ENCODE measurements at places on chromosomes 6 and 20. TPM values are rescaled to one million over a fixed set of nuclear protein-coding genes. Genes with fewer than 3 reads are reported as not detected.

KCNG1 gene
- 22.8 TPM for total RNA-seq

GATA5 gene
- not detected for total RNA-seq

DDX43 gene
- 0.46 TPM for total RNA-seq

SLC35F1 gene
- 121 TPM for total RNA-seq

GSTA2 gene
- total RNA-seq: not detected

CTCFL gene
- 0.23 TPM for total RNA-seq

PPP1R14C gene
- total RNA-seq: 35.5 TPM

PSORS1C1 gene
- not detected for total RNA-seq

PPP1R16B gene
- total RNA-seq: 19.6 TPM

NDUFAF5 gene
- total RNA-seq: 30.4 TPM

SOBP gene
- 42.0 TPM for total RNA-seq

ZBTB22 gene
- total RNA-seq: 25.6 TPM

CRISP2 gene
- total RNA-seq: 1.6 TPM

MAP7 gene
- 6.9 TPM for total RNA-seq

PLCB4 gene
- total RNA-seq: 41.1 TPM

CTAGE9 gene
- not detected for total RNA-seq

ANKS1A gene
- 30.9 TPM for total RNA-seq

CCN2 gene
- 5.5 TPM for total RNA-seq

KHDC1L gene
- 0.69 TPM for total RNA-seq

DEFB129 gene
- total RNA-seq: not detected

TMEM74B gene
- total RNA-seq: 16.1 TPM

ALDH5A1 gene
- 43.6 TPM for total RNA-seq

SIRPD gene
- total RNA-seq: not detected

KHDRBS2 gene
- total RNA-seq: 33.7 TPM

BPIFB4 gene
- not detected for total RNA-seq

STAU1 gene
- total RNA-seq: 56.5 TPM

SMLR1 gene
- not detected for total RNA-seq

CRYBG1 gene
- total RNA-seq: 1.6 TPM

CCM2L gene
- total RNA-seq: 3.7 TPM

SUMO4 gene
- total RNA-seq: 6.7 TPM

SCGN gene
- 13.8 TPM for total RNA-seq

RAB44 gene
- total RNA-seq: not detected

MUC22 gene
- total RNA-seq: not detected

OSER1 gene
- 36.0 TPM for total RNA-seq

RPS18 gene
- total RNA-seq: 2,657 TPM

SLC22A7 gene
- 0.23 TPM for total RNA-seq

MCHR2 gene
- 1.6 TPM for total RNA-seq

SAPCD1 gene
- 2.1 TPM for total RNA-seq

SLC35D3 gene
- 1.4 TPM for total RNA-seq

EGFL8 gene
- total RNA-seq: 7.8 TPM

CFAP206 gene
- total RNA-seq: 14.8 TPM

OXT gene
- total RNA-seq: 46.4 TPM

TSPO2 gene
- total RNA-seq: not detected

ZNF831 gene
- 0.23 TPM for total RNA-seq

ADGRF1 gene
- under 0.01 TPM for total RNA-seq

VSX1 gene
- total RNA-seq: 0.46 TPM

FHL5 gene
- 0.92 TPM for total RNA-seq

C6orf58 gene
- 1.2 TPM for total RNA-seq

All from diencephalon (tissue), 1 donor.